Right kidney (tissue), 9 donors: ENCODE measurements at places on chromosomes 7 and 10.
A peak's percentile ranks its signal among the peaks of the same experiment; 100 is the strongest.

DNA sequence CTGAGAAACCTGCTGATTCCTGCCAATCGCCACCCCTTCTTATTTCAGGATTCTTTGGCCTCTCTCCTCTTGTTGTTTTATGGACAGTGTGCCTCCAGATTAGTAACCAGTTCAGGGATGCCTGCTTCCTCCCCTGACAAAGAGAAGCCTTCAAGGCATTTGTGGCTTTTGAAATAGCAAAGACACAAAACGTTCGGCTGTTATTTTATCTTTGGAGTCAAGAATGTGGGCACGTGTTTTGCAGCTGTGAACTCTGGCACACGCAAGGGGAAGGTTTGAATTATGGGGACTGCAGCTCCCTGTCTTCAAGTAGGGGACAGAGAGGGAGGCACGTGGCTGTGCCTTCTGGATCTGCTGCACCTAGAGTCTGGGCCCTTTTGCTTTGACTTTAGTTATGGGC, 157.9 kb upstream of the GRB10 start:
- DNase-seq = no peak

- DNase-seq = peak; percentile 9
Observed at GRCh38 chr7:108109221-108109908, 20.8 kb downstream of the LAMB4 start.

- DNase-seq = no peak
Observed at GRCh38 chr10:27541796-27542729, 38.0 kb downstream of the RAB18 start.

DNA sequence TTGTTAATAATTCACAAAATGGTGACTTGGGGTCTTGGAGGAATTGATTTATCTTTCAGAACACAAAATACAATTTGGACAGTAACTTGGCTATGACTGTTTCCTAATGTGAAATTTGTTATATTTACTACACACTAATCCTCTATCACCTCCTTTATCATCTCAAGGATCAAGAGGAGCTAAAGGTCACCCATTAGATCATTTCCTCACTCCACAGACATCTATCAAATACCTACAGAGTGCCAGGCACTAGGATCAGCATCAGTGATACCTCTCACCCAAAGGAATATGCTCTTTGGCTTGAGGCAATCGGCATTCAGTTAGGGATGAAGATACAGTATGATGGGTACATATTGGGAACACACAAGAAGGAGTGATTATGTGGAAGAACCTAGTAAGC, 132.1 kb downstream of the INHBA start:
- no peak for DNase-seq
